ENCODE measurements at places on chromosomes 5 and 9.

GRCh38 chr5:177403102-177403791 lies 2.8 kb upstream of the PFN3 start:
- DNase-seq = peak; percentile 43

DNA sequence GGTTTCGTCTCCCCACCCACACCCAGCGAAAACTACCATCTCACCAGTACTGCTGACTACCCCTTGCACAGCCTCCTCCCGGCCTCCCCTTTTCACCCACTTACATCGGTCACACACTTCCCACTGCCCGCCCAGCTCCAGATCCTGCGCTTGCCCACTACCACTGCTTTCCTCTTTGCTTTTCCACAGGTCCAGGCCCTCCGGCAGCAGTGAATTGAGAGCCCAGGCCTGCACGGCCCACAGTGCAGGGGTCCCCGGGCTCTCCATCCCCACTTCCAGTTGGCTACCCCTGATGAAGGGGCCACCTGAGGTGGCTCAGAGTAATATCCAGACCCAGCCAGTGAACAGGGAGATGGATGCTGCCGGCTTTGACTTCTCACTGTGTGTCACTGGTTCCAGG lies 120.2 kb upstream of the FSTL4 start:
- DNase-seq = no peak

DNA sequence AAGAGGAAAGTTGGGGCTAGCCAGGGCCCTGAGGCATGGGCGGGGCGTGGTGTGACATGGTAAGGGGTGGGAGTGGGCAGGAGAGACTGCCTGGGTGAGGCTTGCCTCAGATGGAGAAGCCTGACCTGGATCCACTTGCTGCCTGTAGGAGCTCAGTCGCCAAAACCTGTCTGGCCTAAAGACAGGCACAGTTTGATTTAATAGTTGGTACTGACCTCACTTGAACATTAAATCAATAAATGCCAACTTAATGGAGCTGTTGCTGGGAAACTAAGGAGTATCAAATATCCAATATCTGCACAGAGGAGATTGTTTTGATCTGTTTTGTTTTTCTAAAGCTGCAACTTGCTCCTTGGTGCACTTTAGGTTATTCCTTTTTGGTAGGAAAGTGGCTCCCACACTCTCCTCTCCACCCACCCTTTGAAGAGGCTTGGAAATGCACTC lies 86.4 kb downstream of the RCL1 start:
- no peak for DNase-seq

- peak; percentile 36 for DNase-seq
These were observed 4.2 kb downstream of the ADAM19 start for GRCh38 chr5:157571357-157571827.

- peak; percentile 50 for DNase-seq
These were observed 75.1 kb downstream of the MAT2B start for GRCh38 chr5:163580516-163580915.

- DNase-seq = no peak
These were observed 44.2 kb upstream of the TLX3 start for GRCh38 chr5:171264843-171265242.

DNA sequence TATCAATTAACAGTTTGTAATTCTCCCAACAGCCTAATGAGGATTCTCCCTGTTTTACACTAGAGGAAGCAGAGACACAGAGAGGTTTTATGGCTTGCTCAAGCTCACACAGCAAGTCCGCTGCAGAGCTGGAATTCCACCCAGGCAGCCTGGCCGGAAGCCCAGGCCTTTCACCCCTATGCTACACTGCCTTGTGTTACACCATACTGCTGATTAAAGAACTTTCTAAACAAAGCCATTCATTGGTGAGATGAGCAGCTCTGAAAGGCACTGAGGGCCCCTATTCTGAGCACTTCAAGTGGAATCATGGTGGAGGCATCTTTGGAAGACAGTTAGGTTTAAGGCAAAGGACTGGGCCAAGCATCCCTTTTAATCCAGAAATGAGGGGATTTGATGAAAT lies 14.7 kb upstream of the LARP1 start:
- DNase-seq = peak; percentile 50

GRCh38 chr5:65105301-65105700 lies 336.6 kb downstream of the CWC27 start:
- no peak for DNase-seq

DNA sequence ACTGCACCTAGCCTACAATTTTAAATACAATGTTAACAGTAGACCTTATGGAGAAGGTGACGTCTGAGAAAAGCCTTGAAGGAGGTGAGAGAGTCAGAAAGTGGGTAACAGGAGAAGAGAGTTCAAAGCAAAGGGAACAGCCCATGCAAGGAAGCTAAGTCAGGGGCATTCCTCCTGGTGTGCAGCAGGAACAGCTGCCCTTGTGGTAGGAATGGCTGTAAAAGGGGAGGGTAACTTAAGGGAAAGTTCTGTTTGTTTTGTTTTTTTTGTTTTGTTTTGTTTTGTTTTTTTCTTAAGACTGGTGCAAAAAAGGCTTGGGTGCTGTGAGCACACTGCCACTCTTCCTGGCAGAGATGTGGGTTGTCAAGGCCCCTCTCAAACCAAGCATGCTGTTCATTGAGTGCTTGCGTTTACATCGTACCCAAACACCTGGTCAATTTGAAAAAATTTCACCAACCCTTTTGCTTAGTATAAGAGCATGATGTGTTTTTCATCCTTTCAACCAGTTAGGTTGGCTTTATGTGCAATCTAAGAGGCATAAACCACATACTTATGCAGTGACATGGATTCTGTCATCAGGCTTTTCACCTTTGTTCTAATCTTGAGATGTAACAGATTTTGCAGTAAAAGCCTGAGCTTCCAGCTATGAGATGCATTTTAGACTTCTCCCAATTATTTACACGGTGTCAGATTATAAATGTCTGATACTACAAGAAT lies 279.7 kb downstream of the GLIS3 start:
- peak; percentile 24 for DNase-seq

DNA sequence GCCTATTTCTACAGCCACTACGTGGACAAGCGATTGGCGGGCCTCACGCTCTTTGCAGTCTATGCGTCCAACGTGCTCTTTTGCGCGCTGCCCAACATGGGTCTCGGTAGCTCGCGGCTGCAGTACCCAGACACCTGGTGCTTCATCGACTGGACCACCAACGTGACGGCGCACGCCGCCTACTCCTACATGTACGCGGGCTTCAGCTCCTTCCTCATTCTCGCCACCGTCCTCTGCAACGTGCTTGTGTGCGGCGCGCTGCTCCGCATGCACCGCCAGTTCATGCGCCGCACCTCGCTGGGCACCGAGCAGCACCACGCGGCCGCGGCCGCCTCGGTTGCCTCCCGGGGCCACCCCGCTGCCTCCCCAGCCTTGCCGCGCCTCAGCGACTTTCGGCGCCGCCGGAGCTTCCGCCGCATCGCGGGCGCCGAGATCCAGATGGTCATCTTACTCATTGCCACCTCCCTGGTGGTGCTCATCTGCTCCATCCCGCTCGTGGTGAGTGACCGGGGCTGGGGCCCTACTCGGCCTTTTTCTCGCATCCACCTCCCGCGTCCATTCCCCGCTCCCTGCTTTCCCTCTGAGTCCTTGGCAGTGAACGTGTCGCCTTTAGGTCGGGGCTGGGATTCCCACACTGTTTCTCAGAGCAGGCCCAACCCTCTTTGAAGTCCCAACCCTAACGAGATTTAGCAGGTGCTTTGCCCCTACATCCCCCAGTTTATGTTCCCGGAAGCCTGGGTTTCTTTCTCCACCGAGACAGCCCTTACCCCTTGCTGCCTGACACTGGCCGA lies 1.8 kb downstream of the PTGER4 start:
- peak; percentile 15 for DNase-seq

DNA sequence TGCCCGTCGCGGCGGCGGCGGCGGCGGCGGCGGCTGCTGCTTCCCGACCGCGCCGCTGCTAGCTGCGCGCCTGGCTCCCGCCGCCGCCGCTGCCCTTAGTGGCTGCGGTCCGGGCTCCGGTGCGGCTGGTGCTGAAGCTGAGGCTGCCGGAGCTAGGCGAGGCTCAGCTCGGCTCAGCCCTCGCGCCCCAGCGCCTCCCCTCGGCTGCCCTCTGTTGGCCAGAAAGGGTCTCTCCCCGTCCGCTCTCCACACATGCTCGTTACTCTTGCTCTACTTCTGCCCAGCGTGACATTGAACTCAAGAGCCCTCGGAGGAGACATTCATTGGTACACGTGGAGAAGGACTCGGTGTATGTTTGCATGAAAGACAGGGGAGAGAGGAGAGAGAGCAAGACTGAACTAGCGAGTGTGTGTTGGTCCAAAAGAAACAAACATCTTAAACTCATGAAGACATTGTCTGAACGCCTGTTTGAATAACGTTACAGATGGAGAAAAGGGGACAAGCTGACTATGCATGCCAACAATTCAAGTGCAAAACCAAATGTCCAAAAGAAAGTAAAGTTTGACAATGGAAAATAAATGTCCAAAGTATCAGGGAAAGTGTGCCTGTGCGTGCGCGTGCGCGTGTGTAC lies at the start of gene HCN1:
HCN1 (minus strand) TSS at position 175 of the 631 bp plus-strand sequence.
- DNase-seq = peak; percentile 95

DNA sequence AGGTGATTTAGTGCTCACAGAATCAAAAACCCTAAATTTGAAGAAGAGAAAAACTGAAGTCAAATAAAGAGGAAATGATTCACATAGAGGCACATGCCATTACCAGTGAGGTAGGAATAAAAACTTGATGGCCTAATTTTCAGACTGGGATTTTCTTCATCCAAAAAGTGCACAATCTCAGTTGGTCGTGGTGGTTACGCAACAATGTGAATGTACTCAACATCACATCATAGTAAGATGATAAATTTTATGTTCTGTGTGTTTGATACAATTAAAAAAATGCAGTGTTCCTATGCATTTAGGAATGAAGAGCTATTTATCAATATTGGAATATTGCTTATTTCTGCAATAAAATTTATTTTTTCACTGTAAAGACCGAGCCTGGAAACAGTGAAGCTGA lies 60.7 kb downstream of the SV2C start:
- DNase-seq = no peak

DNA sequence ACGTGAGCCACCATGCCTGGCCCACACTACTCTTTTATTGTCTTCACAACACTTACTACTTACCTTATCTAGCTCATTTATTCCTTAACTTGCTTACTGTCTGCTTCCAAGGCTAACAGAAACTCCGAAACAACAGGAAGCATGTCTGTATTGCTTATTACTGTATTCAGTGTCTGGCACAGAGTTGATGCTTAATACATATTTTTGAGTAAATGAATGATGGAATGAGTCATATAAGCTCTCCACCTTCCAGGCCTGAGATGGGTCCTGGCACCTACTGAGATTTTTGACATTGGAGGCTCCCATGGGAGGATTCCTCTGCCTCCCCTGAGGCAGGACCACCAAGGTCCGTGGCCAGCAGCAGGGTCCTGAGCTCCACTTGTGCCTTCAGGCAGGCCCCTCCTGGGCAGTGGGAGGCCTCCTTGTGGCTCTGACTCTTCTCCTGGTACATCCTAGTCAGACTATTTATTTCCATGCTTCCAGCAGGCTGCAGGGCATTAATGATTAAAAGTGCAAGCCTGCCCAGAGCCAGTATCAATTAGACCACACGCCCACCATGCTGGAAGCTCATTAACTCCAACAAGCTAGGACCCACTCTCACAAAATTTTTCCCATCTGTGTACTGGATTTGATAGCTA lies 76.5 kb upstream of the CTNNA1 start:
- no peak for DNase-seq

DNA sequence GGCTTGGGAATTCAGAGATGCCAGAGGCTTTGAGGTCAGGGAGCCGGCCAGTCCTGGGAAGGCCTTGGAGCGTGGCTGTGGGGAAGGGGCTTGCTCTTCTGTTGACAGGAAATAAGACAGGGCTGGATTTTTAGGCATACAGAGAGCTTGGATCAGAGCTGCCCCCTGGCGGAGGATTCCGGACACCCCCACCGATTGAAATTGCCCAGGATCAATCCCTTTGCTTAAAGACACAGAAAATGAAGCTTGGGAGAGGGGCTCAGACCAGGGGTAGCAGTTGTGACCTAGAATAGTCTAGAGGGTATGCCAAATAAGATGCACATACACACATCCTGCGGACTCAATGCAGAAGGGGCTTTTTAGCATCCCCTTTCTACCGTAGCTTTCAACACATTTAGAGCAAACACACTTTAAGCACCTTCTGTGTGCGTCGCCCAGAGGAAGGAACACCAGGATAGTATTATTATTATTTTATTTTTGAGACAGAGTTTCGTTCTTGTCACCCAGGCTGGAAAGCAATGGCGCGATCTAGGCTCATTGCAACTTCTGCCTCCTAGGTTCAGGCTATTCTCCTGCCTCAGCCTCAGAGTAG lies 1.7 kb upstream of the NTMT1 start:
- peak; percentile 68 for DNase-seq

DNA sequence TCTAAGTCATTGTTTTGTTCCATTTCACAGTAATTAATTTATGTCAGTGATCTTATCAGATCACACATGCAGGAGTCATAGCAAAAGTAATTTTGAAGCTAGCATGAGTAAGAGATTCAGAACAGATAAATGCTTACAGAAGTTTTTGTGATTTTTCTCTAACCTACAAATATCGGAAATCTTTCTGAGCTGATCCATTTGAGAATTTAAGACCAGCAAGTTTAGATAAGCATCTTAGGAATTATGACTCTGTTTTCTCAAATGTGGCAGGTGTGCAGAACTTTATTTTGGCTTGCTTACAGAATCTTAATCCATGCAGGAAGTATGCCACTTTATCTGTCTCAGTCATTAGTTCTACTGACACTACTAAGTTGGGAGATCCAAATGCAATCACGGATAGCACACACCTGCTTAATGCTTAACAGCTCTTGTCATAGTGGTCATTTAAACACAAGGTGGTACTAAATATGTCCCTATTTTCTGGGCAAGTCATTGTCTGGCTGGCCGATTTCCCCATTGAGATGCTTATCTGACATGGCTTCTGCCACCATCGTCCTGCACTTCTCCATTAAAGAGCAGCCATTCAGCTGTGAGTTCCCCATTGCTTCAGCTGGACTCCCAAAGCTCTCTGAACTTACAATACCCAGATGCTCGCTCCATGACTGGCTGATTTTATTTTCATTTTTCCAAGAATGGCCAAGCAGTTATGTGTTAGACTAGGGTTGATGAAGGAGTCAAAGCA lies 305.4 kb upstream of the NUDT12 start:
- no peak for DNase-seq

- peak; percentile 16 for DNase-seq
These were observed 29.3 kb downstream of the PPIC start for GRCh38 chr5:123007182-123007581.

- no peak for DNase-seq
These were observed 42.6 kb downstream of the CETN3 start for GRCh38 chr5:90366948-90367347.

- DNase-seq = no peak
These were observed 11.9 kb downstream of the APBA1 start for GRCh38 chr9:69660304-69660703.

DNA sequence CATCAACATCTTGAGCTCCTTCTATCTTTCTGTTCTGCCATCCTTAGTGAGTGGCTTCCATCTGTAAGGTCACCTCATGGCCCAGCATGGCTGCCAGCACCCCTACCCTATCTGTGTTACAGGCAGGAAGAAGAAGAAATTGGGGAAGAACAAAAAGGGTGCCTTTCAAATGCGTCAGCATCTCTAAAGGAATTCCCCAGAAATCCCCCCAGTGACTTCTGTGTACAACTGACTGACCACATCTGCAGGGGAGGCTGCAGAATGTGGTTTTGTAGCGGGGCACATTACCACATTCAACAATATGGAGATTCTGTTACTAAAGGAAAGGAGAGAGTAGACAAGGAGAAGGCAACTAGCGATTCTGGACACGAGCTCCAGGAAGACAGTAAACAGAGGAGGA lies 40.1 kb downstream of the ALG2 start:
- DNase-seq = no peak

All from hepatocyte (in vitro differentiated cells).